ENCODE measurements at places on chromosomes 11 and 22.

GRCh38 chr11:77091146-77091940, 11.3 kb upstream of the OMP start:
- no peaks in the 10 kb centered on the region for H3K27me3 ChIP-seq
- peak; percentile 60 for DNase-seq
- no peaks in the 10 kb centered on the region for H3K36me3 ChIP-seq
- peaks cover 38% of the 10 kb centered on the region for H3K4me1 ChIP-seq

- peaks cover 18% of the 10 kb centered on the region for H3K36me3 ChIP-seq
- H3K27ac ChIP-seq: no peak overlapping the region
- H3K4me1 ChIP-seq: no peaks in the 10 kb centered on the region
- no peak for DNase-seq
Observed at GRCh38 chr11:43786016-43786415, 94.6 kb upstream of the ALKBH3 start.

GRCh38 chr11:103744496-103745153, 291.8 kb upstream of the DDI1 start:
- H3K36me3 ChIP-seq: no peaks in the 10 kb centered on the region
- no peaks in the 10 kb centered on the region for H3K4me1 ChIP-seq
- no peak for DNase-seq
- H3K4me3 ChIP-seq: no peak overlapping the region

DNA sequence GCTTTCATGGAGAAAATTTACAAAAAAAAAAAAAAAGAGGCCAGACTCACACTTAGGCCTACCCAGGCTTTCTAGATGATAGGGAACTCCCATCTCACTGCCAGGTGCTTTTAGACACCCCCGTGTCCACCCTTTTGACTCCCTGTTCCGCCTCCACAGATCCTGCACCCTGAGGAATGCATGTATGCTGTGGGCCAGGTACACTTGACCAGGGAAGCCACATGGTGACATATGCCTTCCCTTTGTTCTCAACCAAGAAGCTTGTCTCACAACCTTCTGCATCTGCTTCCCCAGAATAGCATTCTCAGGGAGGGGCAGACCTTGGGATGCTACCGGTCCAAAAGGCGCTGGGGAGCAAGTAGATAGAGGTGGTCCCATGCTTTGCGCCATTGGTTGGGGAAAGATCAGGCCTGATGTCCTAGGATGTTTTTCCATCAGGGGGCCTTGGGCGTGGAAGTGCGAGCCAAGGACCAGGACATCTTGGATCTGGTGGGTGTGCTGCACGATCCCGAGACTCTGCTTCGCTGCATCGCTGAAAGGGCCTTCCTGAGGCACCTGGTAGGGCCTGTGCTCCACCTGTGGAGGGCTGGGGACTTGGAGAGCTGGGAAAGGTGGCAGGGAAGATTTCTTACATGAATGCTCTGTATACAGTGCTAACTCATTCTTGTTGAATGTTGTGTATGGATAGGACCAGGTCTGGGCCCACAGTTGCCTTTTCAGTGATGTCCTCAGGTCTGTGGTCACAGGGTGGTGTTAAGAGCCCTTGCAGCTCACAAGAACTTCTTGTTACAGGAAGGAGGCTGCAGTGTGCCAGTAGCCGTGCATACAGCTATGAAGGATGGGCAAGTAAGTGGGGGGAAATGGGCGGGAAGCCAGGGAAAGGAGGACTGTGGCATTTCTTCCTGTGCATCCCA, 7.5 kb downstream of the HMBS start:
- peak overlapping the region; percentile 78 for H3K27ac ChIP-seq
- DNase-seq: no peak
- peaks cover 4% of the 10 kb centered on the region for H3K36me3 ChIP-seq
- H3K27me3 ChIP-seq: no peaks in the 10 kb centered on the region
- H3K4me1 ChIP-seq: peaks cover 45% of the 10 kb centered on the region
- no peak overlapping the region for H3K4me3 ChIP-seq

GRCh38 chr11:46427364-46427763, 35.8 kb upstream of the CHRM4 start:
- H3K27me3 ChIP-seq: no peaks in the 10 kb centered on the region
- peaks cover 26% of the 10 kb centered on the region for H3K36me3 ChIP-seq
- no peak for DNase-seq
- no peaks in the 10 kb centered on the region for H3K4me1 ChIP-seq

GRCh38 chr11:11229647-11230046, 123.4 kb downstream of the CSNK2A3 start:
- DNase-seq: no peak
- no peaks in the 10 kb centered on the region for H3K27me3 ChIP-seq
- H3K4me3 ChIP-seq: no peak overlapping the region
- no peaks in the 10 kb centered on the region for H3K4me1 ChIP-seq
- H3K27ac ChIP-seq: no peak overlapping the region

GRCh38 chr11:85318573-85318972, 308.6 kb downstream of the DLG2 start:
- H3K4me1 ChIP-seq: no peaks in the 10 kb centered on the region
- no peaks in the 10 kb centered on the region for H3K36me3 ChIP-seq
- H3K27ac ChIP-seq: no peak overlapping the region
- no peaks in the 10 kb centered on the region for H3K27me3 ChIP-seq
- DNase-seq: no peak

All from HepG2 (cell line).